ENCODE measurements at places on chromosomes 6 and 20.

DNA sequence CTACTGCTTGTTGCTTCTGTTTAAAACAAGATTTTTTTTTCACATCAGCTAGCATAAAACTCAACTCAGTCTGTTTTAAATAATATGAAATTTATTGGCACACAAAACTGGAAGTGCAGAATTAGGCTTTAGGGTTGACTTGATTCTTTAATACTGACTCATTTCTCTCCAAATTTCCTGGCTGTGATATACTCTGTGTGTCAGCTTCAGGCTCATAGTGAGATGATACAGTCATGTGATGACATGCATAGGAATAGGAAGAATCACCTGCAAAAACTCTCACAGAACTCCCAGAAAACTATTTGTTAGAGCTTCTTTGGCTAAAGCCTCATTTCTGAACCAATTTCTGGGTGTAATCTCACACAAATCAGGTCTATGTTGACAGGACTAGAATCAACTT, 1068.0 kb upstream of the EPHA7 start:
- DNase-seq, result no peak

GRCh38 chr6:91376686-91377085, 789.8 kb upstream of the MAP3K7 start:
- no peak for DNase-seq

GRCh38 chr6:151610326-151610725, 116.5 kb downstream of the CCDC170 start:
- no peak for DNase-seq

GRCh38 chr6:170044836-170045562, 245.9 kb downstream of the DLL1 start:
- no peak for DNase-seq

DNA sequence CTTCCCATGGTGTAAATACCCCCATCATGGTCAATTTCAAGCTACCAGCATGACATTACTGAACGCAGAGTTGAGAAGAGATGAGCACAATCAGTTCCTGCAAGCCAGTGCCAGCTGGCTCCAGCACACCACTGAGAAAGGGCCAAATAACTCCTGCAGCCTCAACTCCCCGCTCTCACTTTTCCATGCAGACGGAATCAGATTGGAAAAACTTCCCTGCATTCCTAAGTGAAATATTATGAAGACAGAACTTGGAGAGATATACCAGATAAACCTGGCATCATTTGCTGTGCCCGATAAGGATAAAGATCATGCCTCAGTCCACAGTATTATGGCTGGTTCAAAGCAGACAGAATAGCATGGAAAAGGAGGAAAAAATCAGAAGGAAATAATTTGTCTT, 56.7 kb downstream of the FILIP1 start:
- DNase-seq, result no peak

DNA sequence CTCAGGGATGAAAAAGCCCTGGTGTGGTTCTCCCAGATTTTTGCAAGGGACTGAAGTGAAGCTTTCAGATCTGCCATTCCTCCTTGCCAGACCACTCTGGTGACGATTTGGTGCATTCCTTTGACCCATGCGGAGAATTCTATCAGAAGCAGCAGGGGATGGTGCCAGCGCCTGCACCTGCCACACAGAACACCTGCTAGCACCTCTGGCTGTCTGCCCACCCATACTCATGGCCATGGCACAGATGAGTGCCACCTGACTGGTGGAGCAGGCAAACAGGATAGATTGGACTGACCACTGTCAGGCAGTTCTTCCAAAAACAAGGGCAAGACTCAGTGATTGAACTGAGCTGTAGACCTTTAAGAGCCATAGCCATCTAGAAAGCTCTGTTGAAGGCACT, 107.1 kb downstream of the CDYL start:
- no peak for DNase-seq

DNA sequence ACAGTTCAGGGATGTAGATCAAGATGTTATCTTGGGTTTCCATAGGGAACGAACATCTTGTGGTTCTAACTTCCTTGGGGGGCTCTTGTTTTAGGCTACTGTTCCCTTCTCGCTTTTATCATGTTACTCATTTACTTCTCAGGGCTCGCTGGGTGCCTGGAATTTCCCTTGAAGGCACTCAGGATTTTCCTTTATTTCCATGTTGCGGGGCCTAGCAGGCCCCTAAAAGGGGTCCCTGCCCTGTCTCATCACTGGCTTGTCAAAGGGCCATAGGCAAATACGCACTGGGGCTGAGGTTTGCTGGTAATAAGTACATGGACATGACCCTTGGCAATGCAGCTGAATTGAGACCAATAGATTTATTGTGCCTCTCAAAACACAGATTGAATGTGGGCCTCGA, 262.3 kb downstream of the CDH4 start:
- DNase-seq, result no peak

- no peak for DNase-seq
Observed at GRCh38 chr6:34673064-34673463, 23.5 kb downstream of the ILRUN start.

- DNase-seq, result no peak
Observed at GRCh38 chr6:165594584-165595333, 68.3 kb downstream of the PDE10A start.

GRCh38 chr6:10484912-10485311, 36.2 kb upstream of the GCNT2 start:
- DNase-seq, result no peak

DNA sequence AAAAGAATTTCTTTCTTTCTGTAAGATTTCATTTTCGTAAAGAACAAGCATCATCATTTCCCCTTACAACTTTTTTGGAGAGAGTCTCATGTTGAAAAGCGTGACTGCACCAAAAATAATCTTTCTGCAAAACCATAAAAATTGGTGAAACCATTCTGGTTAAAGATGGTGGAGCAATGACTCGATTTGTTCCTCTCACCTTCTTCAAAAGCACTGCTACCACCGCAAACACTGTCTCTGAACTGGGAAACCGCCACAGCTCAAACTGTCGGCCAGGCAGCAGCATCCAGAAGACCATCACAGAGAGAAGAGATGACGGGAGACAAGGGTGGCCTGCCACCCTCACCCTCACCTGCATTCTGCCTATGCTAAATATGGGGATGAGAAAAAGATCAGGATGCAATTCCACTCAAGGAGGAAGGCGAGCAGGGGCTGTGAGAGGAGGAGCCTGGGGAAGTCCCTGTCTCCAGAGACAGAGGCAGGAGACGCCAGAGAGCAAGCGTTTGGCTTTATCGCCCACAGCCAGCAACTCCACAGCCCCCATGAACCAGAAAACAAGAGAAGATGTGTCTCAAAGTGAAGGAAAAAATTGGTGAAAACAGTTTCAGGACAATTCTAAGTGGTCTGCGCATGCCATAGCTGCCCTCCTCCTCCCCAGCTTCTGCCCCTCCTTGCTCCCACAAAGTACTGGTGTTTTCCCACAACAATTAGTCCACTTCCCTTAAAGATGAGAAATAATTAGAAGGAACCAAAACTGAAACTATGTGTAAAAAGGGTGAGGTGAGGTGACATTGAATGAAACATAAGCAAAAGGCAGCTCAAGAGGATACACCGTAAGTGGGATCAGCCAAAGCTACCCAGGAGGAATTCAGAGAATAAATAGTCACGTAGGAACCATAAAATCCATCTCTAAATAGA, 255.5 kb downstream of the KIF16B start:
- DNase-seq, result no peak

DNA sequence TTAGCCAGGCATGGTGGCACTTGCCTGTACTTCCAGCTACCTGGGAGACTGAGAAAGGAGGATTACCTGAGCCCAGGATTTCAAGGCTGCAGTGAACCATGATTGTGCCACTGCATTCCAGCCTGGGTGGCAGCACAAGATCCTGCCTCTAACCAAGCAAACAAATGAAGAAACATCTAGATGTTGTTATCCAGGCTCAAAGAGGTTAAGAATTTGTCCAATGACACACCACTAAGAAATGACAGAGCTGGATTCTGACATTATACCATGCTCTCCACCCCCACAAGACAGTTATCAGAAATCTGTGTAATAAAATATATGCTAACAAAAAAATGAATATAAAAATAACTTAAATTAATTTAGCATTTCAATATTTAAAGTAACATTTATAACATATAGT, 925.5 kb upstream of the SLC35B3 start:
- no peak for DNase-seq

GRCh38 chr6:21752054-21752811, 158.7 kb downstream of the SOX4 start:
- DNase-seq, result no peak

DNA sequence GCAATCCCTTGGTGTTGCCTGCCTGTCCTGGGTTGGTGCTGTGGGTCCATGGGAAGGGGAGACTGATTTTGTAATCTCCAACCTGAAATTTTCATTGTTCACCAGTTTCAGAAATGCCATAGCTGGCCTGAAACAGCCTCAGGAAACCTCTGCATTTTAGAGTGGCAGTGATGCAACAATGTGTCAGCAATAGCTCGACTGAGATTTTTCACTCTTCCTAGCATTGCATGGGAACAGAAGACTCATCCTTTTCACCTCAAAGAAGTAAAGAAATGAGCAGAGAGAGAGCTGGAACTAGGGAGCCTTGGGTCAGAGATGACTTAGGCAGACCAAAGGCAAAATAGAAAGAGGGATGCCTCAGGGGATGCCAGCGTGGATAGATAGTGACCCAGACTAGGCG, 23.7 kb upstream of the TMEM14A start:
- no peak for DNase-seq

DNA sequence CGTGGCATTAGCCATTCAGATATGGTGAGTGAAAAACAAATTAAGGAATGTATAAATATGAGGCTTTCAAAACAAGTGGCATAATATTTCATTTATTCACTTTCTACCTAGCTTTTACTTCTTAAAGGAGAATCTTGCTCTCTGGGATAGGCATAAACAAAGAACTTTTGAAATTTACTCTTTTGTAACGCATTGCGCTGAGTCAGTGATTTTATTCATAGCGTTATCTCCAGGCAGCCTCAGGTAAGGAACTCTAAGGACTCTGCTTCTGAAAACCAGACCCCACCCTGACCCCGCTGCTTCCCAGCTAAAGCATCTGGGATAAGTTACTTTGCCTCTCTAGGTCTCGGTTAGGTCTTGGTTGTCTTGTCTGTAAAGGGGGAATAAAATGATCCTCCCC, 234.7 kb downstream of the MYLK4 start:
- no peak for DNase-seq

GRCh38 chr20:51639206-51639832, 96.8 kb upstream of the NFATC2 start:
- peak; percentile 27 for DNase-seq

- DNase-seq, result no peak
Observed at GRCh38 chr6:53827531-53827930, 32.7 kb downstream of the LRRC1 start.

DNA sequence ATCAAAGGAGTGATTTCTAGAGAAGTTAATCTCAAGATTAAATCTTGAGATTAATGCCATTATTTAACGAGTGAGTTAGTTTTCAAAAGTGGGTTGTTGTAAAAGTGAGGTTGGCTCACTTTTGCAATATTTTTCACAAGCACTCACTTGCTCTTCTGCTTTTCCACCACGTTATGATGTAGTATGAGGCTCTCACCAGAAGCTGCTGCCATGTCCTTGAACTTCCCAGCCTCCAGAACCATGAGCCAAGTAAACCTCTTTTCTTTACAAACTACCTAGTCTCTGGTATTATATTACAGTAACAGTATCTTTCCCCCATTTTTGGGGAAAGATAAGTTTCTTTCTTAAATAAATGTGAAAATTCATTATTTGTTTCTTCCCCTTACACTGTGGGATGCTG, 227.6 kb upstream of the ZFP64 start:
- no peak for DNase-seq

DNA sequence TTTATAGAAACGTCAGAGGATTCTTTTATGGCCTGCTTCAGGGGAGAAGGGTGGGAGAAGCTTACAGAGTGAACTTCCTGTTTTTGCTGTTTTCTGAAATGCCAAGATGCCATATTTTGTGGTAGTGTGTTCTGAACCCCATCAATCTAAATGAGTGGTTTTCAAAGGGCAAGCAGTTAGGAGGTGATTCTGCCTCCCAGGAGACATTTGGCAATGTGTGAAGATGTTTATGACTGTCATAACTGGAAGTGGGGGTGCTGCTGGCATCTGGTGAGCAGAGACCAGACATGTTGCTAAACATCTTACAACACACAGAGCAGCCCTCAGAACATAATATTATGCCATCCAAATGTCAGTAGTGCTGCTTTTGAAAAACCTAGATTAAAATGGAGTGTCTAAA, 6.0 kb upstream of the PRL start:
- DNase-seq, result no peak
